ENCODE measurements at places on chromosomes 5 and 9.

DNA sequence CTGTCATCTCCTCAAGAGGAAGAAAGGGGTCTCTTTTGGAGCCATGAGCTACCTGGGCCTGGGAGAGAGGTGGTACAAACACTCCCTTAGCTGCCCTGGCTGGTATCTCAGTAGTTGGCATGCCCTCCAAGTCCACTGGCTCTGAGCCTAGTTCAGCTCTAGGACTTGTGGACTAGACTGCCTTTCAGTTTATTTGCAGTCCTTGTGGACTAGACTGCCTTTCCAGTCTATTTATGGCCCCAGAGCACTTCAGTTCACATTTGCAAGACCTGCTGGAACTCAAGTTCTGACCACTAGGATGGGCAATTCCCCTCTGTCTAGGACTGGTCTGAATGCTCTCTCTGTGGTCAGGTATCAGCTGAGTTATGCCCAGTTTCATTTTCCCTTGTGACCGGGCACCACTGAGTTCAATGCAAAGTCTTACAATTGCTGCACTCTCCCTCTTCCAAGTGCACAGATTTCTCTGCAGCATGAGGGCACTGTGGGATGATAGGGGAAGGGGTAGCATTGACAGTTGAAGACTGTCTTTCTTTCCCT is 1019.0 kb downstream of the TAF11L14 start:
- no peak for DNase-seq

- DNase-seq = no peak
Measured at GRCh38 chr5:169814522-169814921, 165.8 kb downstream of the INSYN2B start.

DNA sequence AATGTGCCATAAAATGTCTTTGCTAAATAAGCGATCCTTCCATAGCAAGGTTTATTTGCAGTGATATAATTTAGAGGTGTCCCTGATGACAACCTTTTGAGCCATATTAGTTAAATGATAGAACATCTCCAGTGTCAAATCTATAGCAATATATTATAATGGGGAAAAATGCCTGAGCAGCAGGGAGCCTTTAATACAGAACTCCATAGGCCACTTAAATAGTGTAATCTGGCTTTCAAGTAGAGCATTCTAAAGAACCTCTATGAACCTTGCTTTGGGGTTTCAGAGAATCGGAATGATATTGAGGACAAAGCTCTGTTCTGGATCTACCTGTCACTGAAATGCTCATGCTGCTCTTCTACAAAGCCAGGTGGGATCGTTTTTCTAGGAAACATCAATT is 96.7 kb upstream of the MEF2C start:
- no peak for DNase-seq

DNA sequence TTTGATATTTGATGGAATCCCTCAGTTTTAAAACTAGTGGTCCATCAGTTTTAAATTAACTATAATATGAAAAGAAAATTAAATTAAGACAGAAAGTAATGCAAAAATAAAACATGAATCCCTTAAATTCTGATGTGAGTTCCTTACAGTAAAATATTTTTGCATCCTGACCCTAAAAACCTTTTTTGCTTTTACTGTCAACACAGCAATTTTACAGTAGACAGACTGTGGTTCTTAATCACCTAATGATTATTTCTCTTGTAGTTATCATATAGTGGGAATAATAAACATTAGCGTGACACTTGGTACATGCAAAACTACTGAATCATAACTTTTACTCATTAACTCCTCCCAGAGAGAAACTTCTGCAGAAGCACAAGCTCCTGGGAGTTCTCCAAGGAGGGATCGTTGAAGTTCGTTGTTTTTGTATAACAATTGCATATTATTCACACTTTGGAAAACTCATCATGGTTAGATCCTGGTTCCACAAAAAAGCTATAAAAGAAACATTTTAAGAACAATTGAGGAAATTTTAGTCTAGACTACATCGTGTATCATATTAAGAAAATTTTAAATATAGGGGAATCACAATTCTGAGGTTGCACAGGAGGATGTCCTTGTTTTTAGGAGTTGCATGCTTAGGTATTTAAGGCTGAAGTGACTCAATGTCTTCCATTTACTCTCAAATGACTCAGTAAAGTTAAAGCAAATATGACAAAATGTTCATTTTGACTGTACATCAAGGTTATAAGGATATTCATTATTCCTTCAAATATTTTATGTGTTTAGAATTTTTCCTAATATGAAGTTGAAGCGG is 88.2 kb upstream of the NIPAL4 start:
- DNase-seq = no peak

DNA sequence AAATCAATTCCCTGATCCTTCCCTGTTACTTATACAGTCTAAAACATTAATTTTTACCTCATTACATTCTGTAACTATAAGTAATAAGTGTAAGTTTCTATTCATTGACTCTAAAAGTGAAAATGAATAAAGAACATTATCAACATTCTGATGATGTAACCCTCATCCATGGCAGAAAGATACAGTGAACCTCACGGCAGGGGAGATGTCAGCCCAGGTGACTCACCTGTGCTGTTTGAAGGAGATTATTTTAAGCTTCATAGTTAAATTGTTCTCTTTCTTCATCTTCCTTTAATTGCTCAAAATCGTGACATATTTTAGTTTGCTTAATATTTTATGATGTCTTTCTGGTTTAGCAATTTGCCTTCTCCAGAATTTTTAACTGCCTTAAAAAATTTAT is 268.1 kb downstream of the FSTL4 start:
- DNase-seq = no peak

DNA sequence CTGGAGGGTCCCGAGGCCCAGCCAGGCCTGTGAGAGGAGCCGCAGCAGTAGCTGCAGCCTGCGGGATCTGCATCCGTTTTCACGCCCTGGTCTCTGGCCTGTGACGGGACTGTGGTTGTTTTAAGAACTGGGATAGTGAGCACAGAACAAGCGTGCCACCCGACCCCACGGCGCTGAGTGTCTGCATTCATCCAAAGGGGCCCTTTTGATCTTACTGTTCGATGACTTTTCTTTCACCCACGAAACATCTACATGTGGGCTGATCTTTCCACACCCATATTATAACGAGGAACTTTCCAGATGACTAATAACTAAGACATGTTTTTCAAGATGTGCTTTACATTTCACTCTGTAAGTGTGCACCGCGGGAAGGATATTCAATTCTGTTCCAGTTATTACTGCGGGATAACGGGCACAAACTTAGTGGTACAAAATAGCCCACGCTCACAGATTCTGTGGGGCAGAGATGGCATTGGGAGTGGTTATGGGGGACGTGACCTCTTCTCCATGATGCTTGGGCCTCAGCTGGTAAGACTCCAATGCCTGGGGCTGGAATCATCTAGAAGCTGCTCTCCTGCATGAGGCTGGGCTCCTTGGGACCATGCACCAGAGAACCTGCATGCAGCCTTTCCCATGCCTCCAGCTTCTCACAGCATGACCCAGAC is 165.0 kb downstream of the SYK start:
- no peak for DNase-seq

DNA sequence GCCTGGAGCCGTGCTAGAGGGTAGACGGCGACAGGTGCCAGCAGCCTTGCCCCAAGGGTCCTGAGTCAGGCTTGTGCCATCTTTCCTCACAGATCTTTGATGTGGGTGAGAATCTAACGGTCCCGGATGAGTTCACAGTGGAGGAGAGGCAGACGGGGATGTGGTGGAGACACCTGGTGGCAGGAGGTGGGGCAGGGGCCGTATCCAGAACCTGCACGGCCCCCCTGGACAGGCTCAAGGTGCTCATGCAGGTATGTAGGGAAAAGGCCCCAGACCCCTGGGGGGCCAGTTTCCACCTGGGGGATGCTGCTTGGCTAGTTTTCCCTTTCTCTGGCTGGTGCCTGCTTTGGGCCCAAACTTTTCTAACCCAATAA is 24.0 kb downstream of the PTGES2 start:
- DNase-seq = no peak

DNA sequence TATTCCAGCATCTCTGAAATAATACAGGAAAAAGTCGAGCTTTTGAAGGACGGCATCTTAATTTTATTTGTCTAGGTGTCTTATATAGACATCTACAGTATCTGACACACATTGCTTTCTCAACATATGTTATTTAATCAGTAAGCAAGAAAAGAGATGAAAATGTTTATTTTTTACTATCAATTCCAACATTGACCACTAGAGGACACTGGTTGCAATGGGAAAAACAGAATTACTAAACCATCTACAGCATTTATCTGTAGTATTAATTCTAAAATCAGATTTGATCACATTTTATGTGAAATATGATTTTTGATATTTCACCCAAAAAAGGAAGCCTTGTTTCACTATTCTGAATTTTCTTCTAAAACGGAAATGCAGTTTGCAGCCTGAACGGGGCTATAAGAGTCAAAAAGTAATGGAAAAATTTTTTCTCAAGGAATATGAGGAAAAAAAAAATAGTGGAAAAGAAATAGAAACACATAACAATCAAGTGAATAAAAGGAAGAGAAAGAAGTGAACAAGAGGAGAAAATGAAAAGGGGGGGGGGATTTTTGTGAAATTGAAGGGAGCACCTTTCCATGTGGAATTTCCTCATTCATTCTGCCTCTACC is 98.6 kb downstream of the OSTF1 start:
- DNase-seq = no peak

- no peak for DNase-seq
Measured at GRCh38 chr5:106172681-106173532, 1497.8 kb downstream of the EFNA5 start.

DNA sequence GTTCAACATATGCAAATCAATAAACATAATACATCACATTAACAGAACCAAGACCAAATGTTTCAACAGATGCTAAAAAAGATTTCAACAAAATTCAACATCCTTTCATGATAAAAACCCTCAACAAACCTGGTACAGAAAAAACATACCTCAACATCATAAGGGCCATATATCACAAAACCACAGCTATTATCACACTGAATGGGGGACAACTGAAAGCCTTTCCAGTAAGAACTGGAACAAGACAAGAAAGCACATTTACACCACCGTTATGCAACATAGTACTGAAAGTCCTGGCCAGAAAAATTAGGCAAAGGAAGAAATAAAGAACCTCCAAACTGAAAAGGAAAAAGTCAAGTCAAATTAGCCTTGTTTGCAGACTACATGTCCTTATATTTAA is 93.6 kb downstream of the DTWD2 start:
- no peak for DNase-seq

GRCh38 chr9:90142580-90142979 is 500.0 kb downstream of the DIRAS2 start:
- peak; percentile 5 for DNase-seq

- DNase-seq = no peak
Measured at GRCh38 chr5:39494107-39494510, 69.3 kb upstream of the DAB2 start.

DNA sequence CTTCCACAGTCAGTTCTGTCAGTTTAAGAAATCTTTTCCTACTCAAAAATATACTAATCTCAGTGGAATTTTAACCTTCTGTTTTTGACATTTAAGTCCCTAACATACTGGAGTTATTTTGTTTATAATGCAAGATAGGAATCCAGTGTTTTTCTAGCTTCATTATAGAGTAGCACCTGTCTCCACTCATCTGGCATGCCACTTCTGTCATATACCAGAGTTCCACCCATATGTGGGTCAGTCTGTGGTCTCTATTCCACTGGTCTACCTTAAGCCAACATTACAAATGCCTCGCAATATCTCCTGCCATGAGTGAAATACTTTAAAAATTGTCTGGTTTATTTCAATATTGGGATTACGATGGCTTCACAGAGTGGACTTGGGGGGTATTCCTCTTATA is 42.9 kb downstream of the RNF145 start:
- DNase-seq = no peak

GRCh38 chr5:1734271-1734907 is 65.2 kb downstream of the MRPL36 start:
- no peak for DNase-seq

DNA sequence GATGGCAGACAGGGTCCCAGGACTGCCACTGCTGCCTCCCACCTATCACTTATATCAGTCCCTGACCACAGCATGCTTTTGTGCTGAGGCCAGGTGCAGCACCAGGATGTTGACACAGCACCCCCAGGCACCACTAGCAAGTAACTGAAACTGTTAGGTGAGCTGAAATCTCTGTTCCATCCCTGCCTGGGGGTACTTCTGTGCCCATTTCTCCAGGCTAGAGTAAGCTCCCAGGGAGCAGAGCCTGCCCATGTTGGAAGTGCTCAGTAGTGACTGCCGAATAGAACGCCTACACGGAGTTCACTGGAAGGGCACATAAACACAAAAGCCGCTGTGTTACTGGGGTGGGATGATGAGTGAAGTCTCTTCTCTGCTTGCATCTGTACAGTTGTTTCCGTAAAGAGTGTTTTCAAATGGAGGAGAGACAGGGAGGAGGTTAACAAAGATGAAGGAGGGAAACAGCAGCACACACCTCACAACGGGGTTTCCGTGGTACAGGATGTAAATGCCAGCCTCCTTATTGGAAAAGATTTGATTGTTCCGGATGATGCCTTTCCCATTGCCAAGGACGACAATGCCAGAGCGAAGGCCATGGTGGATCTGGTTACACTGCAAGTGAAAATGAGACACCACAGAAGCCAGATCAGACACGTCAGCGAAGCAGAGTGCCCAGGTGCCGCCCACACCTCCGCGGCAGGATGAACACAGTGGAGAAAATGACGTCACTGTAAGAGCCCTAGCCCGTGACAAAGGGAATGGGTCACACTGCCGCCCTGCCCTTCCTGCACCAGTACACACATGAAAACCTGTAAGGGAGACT is 43.1 kb downstream of the POLR1E start:
- DNase-seq = no peak

- no peak for DNase-seq
Measured at GRCh38 chr5:139110526-139111168, 87.5 kb downstream of the SIL1 start.

GRCh38 chr5:177957241-177957640 is 38.8 kb downstream of the PROP1 start:
- no peak for DNase-seq

DNA sequence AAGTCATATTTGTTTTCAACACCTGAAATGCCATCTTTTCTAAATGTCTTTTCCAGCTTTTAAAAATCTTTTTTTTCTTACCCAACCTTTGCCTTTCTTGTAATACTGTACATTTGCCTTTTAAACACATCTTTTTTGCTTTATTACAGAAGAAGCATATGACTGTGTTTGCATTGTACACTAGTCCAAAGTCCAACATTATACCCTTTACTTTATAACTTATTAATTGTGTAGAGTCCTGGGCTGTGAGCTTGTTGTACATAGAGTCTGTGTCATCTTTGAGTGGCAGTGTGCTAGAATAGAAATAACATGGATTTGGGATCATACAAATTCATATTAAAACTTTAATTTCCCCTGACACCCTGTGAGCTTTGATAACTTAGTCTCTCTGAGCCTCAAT is 23.7 kb downstream of the CWC27 start:
- no peak for DNase-seq

DNA sequence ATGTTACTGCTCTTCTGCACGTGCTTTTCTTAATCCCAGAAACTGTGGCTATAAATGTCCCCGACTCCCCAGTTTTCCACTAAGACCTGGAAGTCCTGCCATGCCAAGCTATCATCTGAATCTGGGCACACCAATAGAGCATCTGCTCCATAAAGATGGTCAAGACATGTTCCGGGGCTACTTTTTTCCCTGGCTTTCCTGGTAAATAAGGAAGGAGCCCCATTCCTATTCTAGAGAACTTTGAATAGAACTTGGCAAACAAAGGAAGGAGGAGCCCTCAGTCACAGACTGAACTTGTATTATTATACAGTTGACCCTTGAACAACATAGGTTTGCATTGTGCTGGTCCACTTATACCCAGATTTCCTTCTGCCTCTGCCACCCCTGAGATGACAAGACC is 182.9 kb downstream of the CCDC192 start:
- no peak for DNase-seq

- no peak for DNase-seq
Measured at GRCh38 chr5:95069948-95070347, 214.9 kb downstream of the MCTP1 start.
